Caudate nucleus (tissue), 63 donors: ENCODE measurements at places on chromosomes 12 and 14.

- no peak for DNase-seq
Observed at GRCh38 chr12:68932128-68932960, 627 bp downstream of the CPM start.

GRCh38 chr12:65699251-65699650 is 125.0 kb upstream of the HMGA2 start:
- DNase-seq: no peak

GRCh38 chr12:104372061-104372720 is 68.7 kb downstream of the EID3 start:
- DNase-seq: no peak

DNA sequence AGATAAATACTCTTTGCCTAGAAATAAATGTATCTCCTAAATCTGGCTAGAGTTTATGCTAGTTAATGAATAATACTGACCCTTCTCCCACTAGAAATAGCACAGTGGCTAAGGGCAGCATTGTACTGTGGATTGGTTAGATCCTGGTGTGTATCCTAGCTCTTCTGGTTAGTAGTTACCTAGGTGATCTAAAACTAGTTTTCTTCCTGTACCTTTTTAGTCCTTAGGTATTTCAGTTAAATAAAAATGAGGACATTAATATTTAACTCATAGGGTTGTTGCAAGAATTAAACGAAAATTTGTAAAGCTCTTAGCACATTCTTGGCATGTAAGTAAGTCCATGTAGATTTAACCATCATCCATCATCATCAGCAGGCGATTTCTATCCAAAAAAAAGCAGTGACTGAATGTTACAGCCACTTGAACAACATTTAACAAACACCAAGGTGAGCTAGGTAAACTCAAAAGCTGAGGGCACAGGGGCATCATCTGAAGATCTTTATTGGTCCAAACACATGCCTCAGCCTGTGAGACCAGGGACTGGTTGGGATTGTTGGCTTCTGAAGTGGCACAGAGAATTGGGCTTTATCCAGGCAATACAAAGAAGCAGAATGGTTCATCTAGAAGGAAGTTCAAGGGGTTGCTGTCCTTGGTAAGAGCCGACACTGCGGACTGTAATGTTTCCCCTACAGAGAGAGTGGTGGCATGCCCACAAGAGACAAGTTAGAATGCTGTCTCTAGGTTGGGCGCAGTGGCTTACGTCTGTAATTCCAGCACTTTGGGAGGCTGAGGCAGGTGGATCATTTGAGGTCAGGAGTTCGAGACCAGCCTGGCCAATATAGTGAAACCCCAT is 100.8 kb downstream of the GAS2L3 start:
- DNase-seq: no peak

DNA sequence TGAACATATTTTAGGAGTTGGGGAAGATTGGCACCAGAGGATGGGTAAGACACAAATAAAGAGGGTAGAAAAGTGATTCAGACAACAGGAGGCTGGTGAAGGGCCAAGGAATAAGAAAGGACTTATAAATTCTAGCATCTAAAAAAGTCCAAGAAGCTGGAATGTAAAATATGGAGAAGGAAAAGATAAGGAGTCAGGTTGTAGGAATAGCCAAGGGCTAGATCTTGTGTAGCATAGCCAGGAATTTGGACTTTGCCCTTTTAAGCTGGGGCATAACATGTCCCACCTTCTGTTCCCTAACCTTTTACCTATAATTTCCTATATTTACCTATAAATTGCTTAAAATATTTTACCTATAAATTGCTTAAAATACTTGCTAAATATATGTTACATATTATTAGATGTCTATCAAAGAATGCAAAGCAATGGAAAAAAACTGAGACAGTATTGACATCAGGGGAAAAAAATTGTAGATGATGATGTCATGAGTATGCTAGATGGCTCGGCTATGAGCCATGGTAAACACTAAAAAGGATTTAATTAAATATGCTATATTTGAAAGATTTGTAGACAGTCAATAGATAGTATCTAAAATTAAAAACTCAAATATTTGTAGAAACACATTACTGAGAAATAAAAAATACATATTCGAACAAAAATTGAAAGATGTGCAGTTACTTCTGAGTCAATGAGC is 99.7 kb upstream of the PLEKHG7 start:
- no peak for DNase-seq

DNA sequence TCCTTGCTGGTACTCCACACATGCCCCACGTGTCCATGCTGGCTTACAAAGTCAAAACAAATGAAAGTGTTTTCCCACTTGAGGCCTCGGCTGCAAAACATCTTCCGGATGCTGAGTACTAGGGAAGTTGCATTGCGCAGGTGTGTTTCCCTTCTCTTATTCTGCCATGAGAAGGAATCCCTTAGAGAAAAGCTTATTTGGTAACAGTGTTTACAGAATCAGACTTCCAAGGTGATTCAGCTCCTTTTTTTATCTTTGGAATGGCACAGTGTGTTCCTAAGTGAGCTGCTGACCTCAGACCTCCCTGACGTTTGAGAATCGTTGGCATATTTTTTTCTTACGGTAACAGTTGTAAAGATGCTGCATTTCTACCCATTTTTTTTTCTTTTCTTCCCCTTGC is 211.3 kb downstream of the ESR2 start:
- DNase-seq: no peak

DNA sequence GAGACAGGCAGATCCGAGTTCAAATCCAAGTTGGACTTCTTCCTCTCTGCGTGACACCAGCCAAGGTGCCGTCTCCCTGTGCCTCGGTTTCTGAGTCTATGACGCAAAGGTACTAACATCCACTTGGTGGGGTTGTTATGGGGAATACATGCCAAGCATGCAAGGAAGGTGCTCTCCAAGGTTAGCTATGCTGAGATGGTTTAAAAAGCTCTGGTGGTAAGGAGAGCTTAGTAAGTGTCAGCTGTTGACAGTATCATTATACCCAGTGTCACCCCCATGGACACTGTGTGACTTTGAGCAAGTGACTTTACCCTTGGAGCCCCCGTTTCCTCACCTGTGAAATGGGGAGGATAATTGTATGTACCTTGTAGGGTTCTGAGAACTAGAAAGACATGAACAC is 22.2 kb downstream of the MMAB start:
- no peak for DNase-seq

GRCh38 chr12:27548301-27549199 is 24.5 kb downstream of the PPFIBP1 start:
- DNase-seq: no peak

GRCh38 chr12:79935624-79936345 is 888 bp upstream of the PPP1R12A start:
- DNase-seq: no peak

GRCh38 chr12:112304436-112304835 is 77.8 kb downstream of the HECTD4 start:
- no peak for DNase-seq

- DNase-seq: no peak
Observed at GRCh38 chr12:63085120-63085519, 65.9 kb downstream of the AVPR1A start.
